ENCODE measurements at places on chromosomes 1 and 21. TPM values are rescaled to one million over a fixed set of nuclear protein-coding genes. Genes with fewer than 3 reads are reported as not detected.

ARHGAP30 gene
- total RNA-seq = not detected

HSPB7 gene
- 0.58 TPM for total RNA-seq

KRTAP7-1 gene
- not detected for total RNA-seq

S100A8 gene
- not detected for total RNA-seq

RHBDL2 gene
- 0.71 TPM for total RNA-seq

AKR7A3 gene
- 0.89 TPM for total RNA-seq

RHD gene
- total RNA-seq = not detected

CDA gene
- total RNA-seq = 31.5 TPM

ARHGEF19 gene
- total RNA-seq = 14.7 TPM

TDRD5 gene
- not detected for total RNA-seq

CHRNB2 gene
- 0.35 TPM for total RNA-seq

AMY1B gene
- total RNA-seq = not detected

PRDM16 gene
- 1.1 TPM for total RNA-seq

RCSD1 gene
- 0.29 TPM for total RNA-seq

PRAMEF11 gene
- total RNA-seq = not detected

MNDA gene
- total RNA-seq = not detected

ATAD3C gene
- total RNA-seq = 3.4 TPM

RNF11 gene
- 70.0 TPM for total RNA-seq

VPS72 gene
- total RNA-seq = 58.8 TPM

AJAP1 gene
- total RNA-seq = under 0.01 TPM

FMO1 gene
- total RNA-seq = not detected

PRDX1 gene
- total RNA-seq = 677 TPM

PPIAL4G gene
- not detected for total RNA-seq

CLDN17 gene
- not detected for total RNA-seq

SPATA45 gene
- not detected for total RNA-seq

GLIS1 gene
- 0.29 TPM for total RNA-seq

KIRREL1 gene
- total RNA-seq = 65.7 TPM
